ENCODE measurements at places on chromosomes 3 and 15. TPM values are rescaled to one million over a fixed set of nuclear protein-coding genes. Genes with fewer than 3 reads are reported as not detected.

DNA sequence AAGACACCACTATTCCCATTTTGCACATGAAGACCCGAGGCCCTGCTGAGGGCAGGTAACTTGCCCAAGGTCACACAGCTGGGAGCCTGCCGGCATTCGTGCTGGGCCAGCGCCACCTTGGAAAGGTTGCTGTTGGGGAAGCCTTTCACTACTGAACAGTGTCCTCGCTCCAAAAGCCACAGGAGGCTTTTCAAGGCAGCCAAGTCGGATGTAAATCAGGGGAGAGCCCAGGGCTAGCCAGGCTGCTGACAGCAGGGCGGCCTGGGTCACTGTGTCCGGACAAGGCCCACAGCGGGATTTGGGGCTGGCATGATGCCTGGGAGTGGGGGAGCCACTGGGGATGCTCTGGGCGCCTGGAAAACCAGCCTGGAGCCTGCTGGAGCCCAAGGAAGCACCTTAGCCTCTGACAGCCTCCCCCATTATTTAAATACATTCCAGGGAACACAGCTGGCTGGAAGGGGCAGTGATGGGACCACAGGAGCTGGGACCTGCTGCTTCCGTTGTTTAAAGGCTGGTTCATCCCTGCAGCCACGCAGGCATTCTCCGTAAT is 10.5 kb downstream of the SLC6A6 start:
- H3K27me3 ChIP-seq, result no peaks in the 10 kb centered on the region
- no peak overlapping the region for H3K27ac ChIP-seq
- peaks cover 30% of the 10 kb centered on the region for H3K4me1 ChIP-seq
- H3K4me3 ChIP-seq, result no peak overlapping the region
- peaks cover 31% of the 10 kb centered on the region for H3K36me3 ChIP-seq

DNA sequence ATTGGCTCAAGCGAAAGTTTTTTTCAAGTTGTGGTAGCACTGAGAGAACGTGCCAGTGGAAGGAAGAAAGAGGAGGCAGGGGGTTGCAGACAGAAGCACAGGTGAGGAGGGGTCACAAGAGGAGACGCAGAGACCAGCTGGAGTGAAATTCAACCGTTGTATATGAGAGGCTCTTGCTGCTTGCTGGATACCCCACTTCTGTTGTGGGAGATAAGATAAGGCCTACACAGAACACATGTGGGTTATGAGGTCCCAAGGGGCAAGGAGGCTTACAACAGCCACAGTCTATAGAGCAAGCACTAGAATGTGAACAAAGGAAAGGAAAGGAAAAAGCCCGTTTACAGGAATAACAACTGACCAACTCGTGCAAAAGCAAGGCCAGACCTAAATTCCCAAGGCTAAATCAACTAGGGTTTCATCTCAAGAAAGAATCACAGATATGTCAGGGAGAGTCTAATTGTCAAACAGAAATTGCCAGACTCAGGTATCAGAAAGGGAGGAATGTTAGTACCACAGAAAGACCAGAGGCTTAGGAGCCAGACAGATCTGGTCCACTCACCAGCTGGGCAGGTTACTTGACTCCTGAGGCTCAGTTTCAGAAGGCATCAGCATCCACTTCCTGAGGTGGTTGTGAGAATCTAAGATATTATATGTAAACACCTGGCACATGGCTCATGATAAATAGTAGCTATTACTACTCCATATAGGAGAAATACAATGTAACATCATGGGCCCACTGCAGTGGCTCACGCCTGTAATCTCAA is 60.9 kb downstream of the MSL2 start:
- no peak overlapping the region for H3K27ac ChIP-seq
- H3K4me1 ChIP-seq, result peaks cover 4% of the 10 kb centered on the region
- H3K4me3 ChIP-seq, result no peak overlapping the region

GRCh38 chr3:56302417-56302816 is 165.8 kb downstream of the ERC2 start:
- H3K4me1 ChIP-seq, result no peaks in the 10 kb centered on the region
- H3K27me3 ChIP-seq, result peaks cover 16% of the 10 kb centered on the region
- DNase-seq, result no peak

GRCh38 chr15:46442901-46443590 is 808.2 kb downstream of the SQOR start:
- H3K27me3 ChIP-seq, result no peaks in the 10 kb centered on the region
- no peaks in the 10 kb centered on the region for H3K36me3 ChIP-seq
- no peak for DNase-seq
- no peaks in the 10 kb centered on the region for H3K4me1 ChIP-seq

- peak overlapping the region; percentile 82 for H3K4me3 ChIP-seq
- H3K27me3 ChIP-seq, result no peaks in the 10 kb centered on the region
- peak; percentile 85 for DNase-seq
- peaks cover 51% of the 10 kb centered on the region for H3K36me3 ChIP-seq
- H3K27ac ChIP-seq, result peak overlapping the region; percentile 95
- H3K4me1 ChIP-seq, result peaks cover 65% of the 10 kb centered on the region
Measured at GRCh38 chr15:31483053-31483985, 156.7 kb downstream of the KLF13 start.

- H3K36me3 ChIP-seq, result no peaks in the 10 kb centered on the region
- peaks cover 30% of the 10 kb centered on the region for H3K27me3 ChIP-seq
- DNase-seq, result peak; percentile 42
- no peak within 1 kb of the TSS for H3K27ac ChIP-seq
- peak within 1 kb of the TSS; percentile 67 for H3K4me3 ChIP-seq
- peaks cover 2% of the 10 kb centered on the region for H3K4me1 ChIP-seq
Measured at GRCh38 chr3:185152410-185153170, at the start of gene C3orf70. Gene C3orf70 (minus strand): TSS chr3:185153060. CDS start chr3:185152823, 237 bp downstream.

GRCh38 chr3:99780749-99781148 is 36.9 kb upstream of the CMSS1 start:
- no peak for DNase-seq
- H3K27ac ChIP-seq, result no peak overlapping the region
- H3K27me3 ChIP-seq, result peaks cover 24% of the 10 kb centered on the region
- no peaks in the 10 kb centered on the region for H3K36me3 ChIP-seq
- H3K4me3 ChIP-seq, result no peak overlapping the region

GRCh38 chr3:117486719-117487716 is 777.4 kb downstream of the TUSC7 start:
- no peak for DNase-seq
- no peaks in the 10 kb centered on the region for H3K36me3 ChIP-seq
- H3K4me3 ChIP-seq, result no peak overlapping the region
- H3K27me3 ChIP-seq, result no peaks in the 10 kb centered on the region
- no peak overlapping the region for H3K27ac ChIP-seq

- no peaks in the 10 kb centered on the region for H3K4me1 ChIP-seq
- H3K27ac ChIP-seq, result no peak overlapping the region
- no peaks in the 10 kb centered on the region for H3K27me3 ChIP-seq
- no peak for DNase-seq
- no peak overlapping the region for H3K4me3 ChIP-seq
Measured at GRCh38 chr15:74175271-74176191, 2.0 kb downstream of the ISLR start.

DNA sequence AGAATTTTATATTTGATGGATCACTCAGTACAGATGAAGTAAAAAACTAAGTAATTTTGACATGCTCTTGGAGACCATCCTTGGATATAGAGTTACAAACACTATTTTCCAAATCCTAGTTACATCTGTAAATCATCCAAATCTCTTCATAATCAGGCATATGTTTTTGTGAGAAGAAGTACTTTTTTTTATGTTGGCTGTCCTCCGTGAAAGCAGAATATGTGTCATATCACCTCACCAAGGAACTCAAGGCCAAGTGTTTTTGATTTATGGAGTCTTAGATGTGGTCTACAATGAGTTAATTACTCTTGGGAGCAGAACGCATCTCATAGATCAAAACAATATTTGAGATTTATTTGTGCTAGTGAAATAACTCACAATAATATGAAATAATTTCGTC is 416.5 kb upstream of the TGFBR2 start:
- H3K4me1 ChIP-seq, result no peaks in the 10 kb centered on the region
- no peak overlapping the region for H3K27ac ChIP-seq
- peaks cover 9% of the 10 kb centered on the region for H3K27me3 ChIP-seq
- H3K36me3 ChIP-seq, result no peaks in the 10 kb centered on the region

DNA sequence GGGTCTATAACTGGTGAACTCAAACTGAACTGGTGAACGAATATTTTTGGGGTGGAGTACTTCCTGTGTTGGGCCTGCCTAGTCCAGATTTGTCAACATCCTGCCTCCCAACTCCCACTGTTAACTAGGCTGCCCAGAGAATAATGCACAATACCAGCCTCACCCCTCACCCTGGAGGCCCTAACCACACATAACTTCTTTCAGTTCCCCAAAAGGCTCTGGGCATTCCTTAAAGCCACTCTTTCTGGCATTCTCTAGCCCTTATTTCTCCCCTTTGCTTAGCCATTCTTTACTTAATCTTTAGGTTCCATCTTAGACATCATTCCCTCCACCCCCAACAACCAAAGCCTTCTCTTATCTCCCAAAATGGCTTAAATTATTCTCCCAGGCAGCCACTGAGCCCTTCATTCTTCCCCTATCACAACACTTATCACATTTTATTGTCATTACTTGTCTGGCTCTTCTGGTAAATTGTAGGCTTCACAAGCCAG is 9.1 kb upstream of the SEC11A start:
- no peak overlapping the region for H3K4me3 ChIP-seq
- peak overlapping the region; percentile 82 for H3K27ac ChIP-seq
- H3K36me3 ChIP-seq, result no peaks in the 10 kb centered on the region

DNA sequence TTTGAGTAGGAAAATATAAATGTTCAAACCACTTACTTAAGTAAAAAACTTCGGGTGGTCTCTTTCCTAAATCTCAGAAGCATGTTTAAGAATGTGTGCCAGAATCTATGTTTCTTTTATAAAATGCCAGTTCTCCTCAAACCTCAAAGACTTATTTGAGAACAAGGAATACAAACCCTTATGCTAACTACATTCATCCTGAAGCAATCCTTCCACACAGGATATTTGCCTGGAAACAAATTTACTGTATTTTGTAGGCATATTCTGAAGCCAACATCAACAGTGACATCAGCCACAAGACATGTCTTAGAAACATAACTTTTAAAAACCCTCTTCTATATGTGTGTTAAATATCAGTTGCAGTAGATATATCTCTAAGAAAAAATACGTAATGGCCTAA is 1077.0 kb downstream of the ROBO1 start:
- H3K36me3 ChIP-seq, result no peaks in the 10 kb centered on the region
- H3K27ac ChIP-seq, result no peak overlapping the region
- DNase-seq, result no peak
- H3K27me3 ChIP-seq, result no peaks in the 10 kb centered on the region

DNA sequence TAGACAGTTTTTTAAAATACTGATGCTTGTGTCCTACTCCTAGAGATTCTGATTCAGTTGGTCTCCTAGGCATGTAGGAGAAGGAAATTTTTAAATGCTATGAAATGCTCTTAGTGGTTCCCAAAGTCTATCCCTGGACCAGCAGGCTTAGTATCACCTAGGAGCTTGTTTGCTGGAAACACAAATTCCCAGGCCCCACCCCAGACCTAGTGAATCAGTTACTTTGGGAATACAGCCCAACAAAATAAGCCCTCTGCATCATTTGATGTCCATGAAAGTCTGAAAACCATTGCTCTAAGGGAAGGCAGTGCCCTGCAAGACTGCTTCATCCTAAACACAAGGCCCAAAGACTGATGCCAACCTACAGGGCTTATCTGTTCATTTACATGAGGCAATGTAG is 36.3 kb downstream of the CCNL1 start:
- peaks cover 38% of the 10 kb centered on the region for H3K4me1 ChIP-seq
- no peaks in the 10 kb centered on the region for H3K36me3 ChIP-seq
- no peaks in the 10 kb centered on the region for H3K27me3 ChIP-seq

Gene SLC24A5
- total RNA-seq, result not detected

Gene PIF1
- 50.0 TPM for total RNA-seq

Gene MORC1
- not detected for total RNA-seq

Gene ZNF660
- total RNA-seq, result 1.0 TPM

Data from activated CD8-positive, alpha-beta T cell treated with anti-CD3 and anti-CD28 coated beads for 36 hours (primary cell).